ENCODE measurements at places on chromosomes 12 and 14. TPM values are rescaled to one million over a fixed set of nuclear protein-coding genes. Genes with fewer than 3 reads are reported as not detected.

TRIM9 gene
- total RNA-seq, result 0.30 TPM

SLCO1C1 gene
- total RNA-seq, result not detected

NEUROD4 gene
- not detected for total RNA-seq

IL26 gene
- total RNA-seq, result not detected

BDKRB2 gene
- total RNA-seq, result not detected

CCDC177 gene
- not detected for total RNA-seq

TPH2 gene
- not detected for total RNA-seq

KRT73 gene
- total RNA-seq, result 4.5 TPM

STAC3 gene
- 3.5 TPM for total RNA-seq

HSPB8 gene
- not detected for total RNA-seq

SLC25A21 gene
- not detected for total RNA-seq

VWF gene
- total RNA-seq, result 0.08 TPM

PPFIA2 gene
- not detected for total RNA-seq

BDKRB1 gene
- not detected for total RNA-seq

PROX2 gene
- total RNA-seq, result not detected

Data from activated naive CD4-positive, alpha-beta T cell treated with anti-CD3 and anti-CD28 coated beads, Interleukin-2, amount 10 ng/mL, durations not matched to agents 5 hours and 36 hours (primary cell).